ENCODE measurements at places on chromosomes 13 and 19.

GRCh38 chr19:11203194-11204075 lies 6.1 kb upstream of the KANK2 start:
- peak; percentile 65 for DNase-seq

GRCh38 chr19:41792513-41793413 lies 3.6 kb upstream of the CEACAM3 start:
- peak; percentile 37 for DNase-seq

GRCh38 chr19:38879400-38879751 lies 1.3 kb upstream of the RINL start:
- DNase-seq = no peak

DNA sequence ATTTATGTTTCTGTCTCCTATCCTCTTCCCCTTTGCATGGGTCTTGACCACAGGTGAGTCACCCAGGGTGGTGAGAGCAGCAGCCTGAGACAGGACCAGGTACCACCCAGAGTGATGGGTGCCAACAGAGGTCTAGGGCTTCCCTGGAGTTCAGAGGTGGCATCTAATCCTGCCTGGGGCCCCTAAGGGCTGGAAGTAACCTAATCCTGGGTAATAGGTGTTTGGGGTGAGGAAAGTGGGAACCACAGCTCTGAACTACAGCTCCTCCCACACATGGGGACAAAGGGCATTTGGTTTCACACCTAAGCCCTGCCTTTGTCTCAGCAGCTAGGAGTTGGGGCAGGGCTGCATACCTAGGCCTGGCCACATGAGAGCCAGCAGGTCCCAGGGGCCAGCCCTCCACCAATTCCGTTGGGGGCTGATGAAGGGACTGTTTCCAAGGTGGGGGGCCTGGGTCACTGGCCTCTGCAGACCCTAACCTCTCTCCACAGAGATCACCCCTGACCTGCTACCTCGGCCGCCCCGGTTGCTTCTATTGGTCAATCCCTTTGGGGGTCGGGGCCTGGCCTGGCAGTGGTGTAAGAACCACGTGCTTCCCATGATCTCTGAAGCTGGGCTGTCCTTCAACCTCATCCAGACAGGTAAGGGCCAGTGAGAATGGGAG lies 8.0 kb downstream of the SPHK2 start:
- no peak for DNase-seq

- no peak for DNase-seq
Observed at GRCh38 chr19:14166999-14167575, 30.7 kb upstream of the ASF1B start.

- DNase-seq = no peak
Observed at GRCh38 chr19:38506723-38507550, 73.4 kb downstream of the RYR1 start.

DNA sequence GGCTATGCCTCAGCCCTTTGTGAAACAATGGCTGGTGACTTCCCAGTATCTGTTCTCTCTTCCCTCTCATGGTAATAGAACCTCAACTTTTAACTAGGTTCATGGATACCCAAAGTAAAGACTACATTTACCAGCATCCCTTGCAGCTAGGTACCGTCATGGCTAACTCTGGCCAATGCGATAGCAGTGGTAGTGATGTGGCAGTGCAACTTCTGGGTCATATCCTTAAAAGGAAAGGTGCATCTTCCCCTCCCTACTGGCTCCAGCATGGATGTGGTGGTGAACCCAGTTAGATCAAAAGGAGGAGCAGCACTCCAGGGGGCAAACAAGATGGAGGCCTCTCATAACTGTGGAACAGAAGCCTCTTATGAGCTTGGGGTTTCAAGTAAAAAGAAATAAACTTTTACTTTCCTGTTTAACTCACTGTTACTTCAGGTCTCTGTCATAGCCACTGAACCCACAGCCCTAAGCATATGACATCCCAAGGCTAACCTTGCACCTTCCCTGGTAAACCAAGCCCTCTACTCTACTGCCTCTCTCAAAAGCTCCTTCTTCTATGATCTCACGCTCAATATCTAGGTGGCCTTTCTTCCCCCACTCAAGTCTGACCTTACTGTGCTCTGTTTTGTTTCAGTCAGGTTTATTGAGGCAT lies 104.4 kb downstream of the DOCK9 start:
- no peak for DNase-seq

DNA sequence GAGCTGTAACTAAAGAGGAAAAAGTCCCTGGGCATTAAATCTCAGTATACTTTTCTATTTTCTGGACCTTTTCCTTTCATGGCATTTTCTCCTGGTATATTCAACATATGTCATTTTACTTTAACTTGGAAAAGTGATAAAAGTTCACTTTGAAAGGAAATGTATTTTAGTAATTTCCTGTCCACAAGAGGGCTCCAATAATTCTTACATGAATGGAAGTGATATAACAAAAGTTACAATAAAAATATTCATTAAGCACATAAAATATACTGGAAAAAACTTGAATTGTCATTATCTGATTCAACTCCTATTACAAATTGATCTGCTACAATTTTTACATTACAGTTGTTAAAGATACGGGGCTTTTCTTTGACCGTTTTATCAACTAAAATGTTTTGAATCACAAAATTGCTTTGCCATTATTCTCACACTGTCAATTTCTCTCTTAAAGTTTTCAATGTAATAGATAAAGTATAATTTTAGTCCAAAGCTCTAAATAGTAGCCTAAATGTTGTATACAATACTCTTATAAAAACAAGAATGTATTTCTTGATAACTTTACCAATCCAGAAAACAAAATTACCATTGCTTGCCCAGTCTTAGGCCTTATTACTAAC lies 4.9 kb downstream of the UBL3 start:
- DNase-seq = no peak

GRCh38 chr19:10836479-10837330 lies 693 bp upstream of the TMED1 start:
- DNase-seq = peak; percentile 55

- no peak for DNase-seq
Observed at GRCh38 chr19:34574704-34575103, 93.1 kb downstream of the WTIP start.

GRCh38 chr19:14408491-14409145 lies 10.5 kb downstream of the DDX39A start:
- no peak for DNase-seq

- no peak for DNase-seq
Observed at GRCh38 chr19:52748336-52748950, 13.6 kb upstream of the ZNF611 start.

- no peak for DNase-seq
Observed at GRCh38 chr13:71797517-71797916, 69.5 kb downstream of the DACH1 start.

DNA sequence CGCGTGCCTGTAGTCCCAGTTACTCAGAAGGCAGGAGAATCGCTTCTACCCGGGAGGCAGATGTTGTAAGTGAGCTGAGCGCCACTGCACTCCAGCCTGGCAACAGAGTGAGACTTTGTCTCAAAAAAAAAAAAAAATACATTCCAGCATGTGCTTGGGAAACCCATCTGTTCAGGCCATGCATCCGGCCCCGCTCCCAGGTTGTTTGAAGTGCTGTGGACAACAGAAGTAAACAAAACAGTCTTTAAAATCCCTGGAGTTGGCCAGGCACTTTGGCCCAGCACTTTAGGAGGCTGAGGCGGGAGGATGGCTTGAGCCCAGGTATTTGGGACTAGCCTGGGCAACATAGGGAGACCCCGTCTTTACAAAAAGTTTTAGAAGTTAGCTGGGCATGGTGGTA lies 3.2 kb upstream of the PTPRS start:
- peak; percentile 61 for DNase-seq

- DNase-seq = no peak
Observed at GRCh38 chr13:56906909-56907308, 233.8 kb upstream of the PRR20A start.

DNA sequence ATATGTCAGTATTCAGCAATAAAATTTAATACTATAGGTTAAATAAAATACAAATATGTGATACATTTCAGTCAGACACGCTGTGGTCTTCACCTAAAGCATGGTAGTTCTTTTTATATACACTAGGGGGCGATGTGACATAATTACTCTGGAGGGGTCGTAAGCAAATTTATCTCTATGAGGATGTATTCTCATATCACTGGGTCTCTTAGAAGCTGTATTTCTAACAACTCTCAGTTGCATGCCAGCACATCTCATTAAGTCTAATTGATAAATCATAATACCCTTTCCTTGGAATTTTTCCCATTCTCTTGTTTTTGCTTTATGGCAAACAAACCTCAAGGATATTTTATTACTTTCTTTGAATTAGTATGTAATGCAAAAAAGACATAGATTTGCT lies 3.9 kb upstream of the PCDH17 start:
- no peak for DNase-seq

DNA sequence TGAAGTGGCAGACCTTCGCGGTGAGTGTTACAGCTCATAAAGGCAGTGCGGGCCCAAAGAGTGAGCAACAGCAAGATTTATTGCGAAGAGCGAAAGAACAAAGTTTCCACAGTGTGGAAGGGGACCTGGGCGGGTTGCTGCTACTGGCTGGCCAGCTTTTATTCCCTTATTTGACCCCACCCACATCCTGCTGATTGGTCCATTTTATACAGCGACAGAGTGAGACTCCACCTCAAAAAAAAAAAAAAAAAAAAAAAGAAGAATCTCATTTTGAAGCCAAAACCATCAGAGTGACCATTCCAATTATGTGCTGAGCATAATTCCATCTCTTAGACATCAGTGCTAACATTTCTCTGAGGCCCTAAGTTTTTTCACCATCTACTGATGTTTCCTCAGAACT lies 1.9 kb upstream of the ZNF552 start:
- no peak for DNase-seq

GRCh38 chr19:12796146-12797071 lies 5.1 kb downstream of the JUNB start:
- no peak for DNase-seq

- DNase-seq = no peak
Observed at GRCh38 chr19:54389553-54389952, 24.8 kb upstream of the LAIR1 start.

DNA sequence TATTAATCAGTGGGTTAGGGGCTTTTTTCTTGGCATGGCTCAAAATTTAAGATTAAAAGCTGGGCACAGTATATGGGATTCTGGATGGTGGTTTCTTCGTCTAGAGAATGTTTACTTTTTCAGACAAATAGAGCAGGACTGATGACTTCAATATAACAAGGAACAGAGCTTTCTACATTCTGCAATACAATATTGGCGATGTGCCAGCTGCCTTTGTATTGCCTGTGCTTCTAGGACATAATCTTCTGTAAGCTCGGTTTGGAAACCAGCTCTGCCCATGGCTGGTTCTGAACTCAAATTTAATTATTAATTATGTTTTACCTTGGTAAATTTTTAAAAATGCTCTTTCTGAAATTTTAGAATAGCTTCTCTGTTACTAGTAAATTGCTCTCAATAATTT lies 139.1 kb upstream of the TRPC4 start:
- DNase-seq = no peak

DNA sequence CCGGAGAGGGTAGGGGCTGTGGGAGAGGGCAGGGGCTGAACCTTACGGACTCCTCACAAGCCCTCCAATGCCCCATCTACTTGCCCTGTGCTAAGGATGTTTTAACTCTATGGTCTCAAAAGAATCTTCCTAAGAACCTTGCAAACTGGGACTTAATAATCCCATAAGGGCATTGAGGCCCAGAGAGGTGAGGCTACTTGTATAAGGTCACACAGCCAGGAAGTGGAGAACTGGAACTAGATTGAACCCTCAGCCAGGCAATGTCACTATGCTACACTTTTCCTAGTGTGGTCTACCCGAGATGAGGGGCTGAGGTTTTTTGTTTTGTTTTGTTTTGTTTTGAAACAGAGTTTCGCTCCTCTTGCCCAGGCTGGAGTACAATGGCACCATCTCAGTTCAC lies 10.5 kb upstream of the APOC4 start:
- no peak for DNase-seq

- DNase-seq = no peak
Observed at GRCh38 chr13:54373211-54373610, 1344.6 kb downstream of the OLFM4 start.

GRCh38 chr19:5356428-5356827 lies 15.8 kb upstream of the PTPRS start:
- DNase-seq = no peak

GRCh38 chr13:99050983-99051488 lies 73.2 kb upstream of the DOCK9 start:
- DNase-seq = no peak

GRCh38 chr19:42081584-42082203 lies 5.7 kb downstream of the ZNF574 start:
- no peak for DNase-seq

DNA sequence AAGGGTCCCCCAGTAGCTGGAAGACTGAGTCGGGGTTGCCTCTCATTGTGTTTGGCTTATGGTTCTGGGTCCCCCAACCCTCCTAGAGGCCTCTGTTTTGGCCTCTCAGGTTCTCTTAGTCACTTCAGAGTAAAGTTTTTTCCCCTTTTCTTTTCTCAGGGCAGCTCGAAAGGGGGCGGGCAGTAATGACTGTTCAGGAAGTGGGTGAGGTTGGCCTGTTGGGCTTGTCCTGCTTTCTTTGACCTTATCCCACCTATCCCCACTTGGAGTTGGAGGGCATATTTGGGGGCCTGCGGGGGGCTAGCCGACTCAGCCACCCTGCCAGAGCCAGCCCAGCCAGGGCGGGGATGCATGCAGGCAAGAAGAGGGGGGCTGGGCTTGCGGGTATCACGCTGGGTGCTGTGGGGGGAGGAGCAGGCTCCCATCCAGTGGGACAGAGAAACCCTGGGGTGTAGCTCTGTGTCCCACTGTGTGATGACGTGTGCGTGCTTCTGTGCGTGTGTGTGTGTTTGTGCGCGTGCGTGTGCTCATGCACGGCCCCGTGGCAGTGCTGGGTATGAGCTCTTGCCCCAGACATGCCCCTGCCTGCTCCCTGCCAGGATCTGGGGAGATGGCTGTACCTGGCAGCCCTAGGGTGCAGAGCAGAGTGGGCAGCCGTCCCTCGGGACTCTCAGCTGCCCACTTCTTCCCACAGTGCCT lies 1.4 kb downstream of the CIC start:
- peak; percentile 70 for DNase-seq

DNA sequence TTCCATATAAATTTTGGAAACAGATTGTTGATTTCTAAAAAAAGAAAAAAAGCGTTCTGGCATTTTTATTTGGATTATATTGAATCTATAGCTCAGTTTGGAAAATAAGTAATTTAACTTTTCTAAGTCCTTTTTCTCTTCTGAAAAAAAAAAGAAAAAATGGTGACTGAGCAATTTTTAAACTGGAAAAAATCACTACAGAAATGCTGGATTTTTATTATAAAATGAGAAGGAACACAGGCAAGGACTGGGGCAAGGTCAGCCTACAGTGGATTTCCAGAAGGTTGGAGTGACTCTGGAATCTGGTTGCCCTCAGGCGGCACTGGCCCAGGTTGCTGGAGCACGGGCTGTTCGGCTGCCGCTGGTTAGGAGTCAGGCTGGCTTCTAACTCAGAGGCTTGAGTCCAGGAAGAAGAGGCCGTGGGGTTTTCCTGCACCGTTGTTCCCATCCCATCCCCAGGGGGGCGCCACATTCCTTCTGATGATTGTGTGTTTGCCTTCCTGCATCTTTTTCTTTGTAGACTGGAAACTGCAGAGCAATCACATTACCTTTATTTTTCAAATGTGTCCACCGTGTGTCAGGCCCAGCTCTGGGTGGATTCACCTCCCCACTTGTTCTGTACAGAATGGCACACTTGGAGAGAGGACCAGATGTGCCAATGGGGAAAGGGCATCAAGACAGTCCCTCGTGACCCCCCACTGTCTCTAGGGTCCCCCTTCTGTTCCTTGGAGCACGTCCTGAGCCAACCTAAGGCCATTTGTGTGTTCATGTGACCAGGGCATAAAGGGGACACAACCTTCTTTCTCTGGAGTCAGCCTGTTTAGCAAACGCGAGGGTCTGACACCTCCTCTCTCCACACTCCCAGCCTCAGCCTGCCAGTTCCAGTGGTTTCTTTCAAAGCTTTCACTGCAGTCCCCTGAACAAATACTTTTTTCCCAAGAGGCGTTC lies 44.5 kb upstream of the GTF3A start:
- no peak for DNase-seq
